ENCODE measurements at places on chromosomes 7 and 10. TPM values are rescaled to one million over a fixed set of nuclear protein-coding genes. Genes with fewer than 3 reads are reported as not detected.

ABCA13 gene
- total RNA-seq: 0.08 TPM

AGR3 gene
- not detected for total RNA-seq

CPA2 gene
- total RNA-seq: not detected

SNCG gene
- 32.0 TPM for total RNA-seq

ZP3 gene
- 2.1 TPM for total RNA-seq

C7orf57 gene
- not detected for total RNA-seq

FAM221A gene
- total RNA-seq: 2.1 TPM

DNAJC2 gene
- 13.6 TPM for total RNA-seq

CELF2 gene
- total RNA-seq: 10.3 TPM

Data from epithelial cell of alveolus of lung (primary cell).